ENCODE measurements at places on chromosomes 6 and 20.

DNA sequence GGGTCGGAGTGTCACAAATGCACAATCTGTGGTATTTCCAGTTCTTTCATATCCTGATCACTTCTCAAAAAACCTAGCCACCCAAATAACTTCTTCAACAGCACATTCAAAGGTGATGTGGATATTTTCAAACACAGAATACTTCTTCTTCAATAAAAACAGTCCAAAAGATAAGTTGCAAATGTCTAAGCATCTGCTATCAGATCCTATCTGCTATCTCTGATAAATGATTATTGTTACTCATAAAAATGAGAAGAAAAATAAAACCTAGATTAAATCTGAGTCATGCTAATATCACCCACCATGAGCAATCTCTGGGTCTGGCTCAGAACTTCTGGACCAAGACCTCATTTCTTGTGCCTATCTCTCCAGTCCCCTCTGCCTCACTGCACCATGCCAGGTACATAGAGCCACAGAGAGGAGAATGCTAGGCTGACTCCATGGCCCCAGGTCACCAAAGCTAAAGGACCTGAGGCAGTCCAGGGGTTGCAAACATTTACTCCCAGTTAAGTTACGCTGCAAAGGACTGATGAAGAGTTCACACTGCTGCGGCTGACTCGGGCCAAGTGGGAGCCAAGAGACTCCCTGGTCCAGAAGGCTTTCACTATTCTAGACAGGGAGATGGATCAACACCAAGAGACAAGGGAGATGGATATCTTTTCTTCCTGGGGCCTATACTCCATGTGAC, 101.4 kb downstream of the KIF13A start:
- no peaks in the 10 kb centered on the region for H3K36me3 ChIP-seq
- DNase-seq: no peak
- H3K27ac ChIP-seq: no peak overlapping the region

DNA sequence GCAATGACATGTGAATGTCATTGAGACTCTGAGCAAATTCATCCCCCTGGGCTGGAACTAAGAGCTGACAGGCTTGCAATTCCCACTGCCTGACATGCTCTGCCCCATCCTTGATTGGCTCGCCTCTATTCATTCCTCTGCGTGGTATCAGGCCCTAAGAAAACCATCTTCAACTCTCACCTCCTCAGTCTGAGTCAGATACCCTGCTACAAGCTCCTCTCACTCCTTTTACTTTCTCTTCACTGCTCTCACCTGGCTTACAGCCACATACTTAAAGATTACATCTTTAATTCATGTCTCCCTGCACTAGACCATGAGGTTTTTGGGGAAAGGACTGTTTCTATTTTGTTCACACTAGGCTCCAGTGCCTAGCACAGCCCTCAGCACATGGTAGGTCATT, 131.6 kb downstream of the KIF6 start:
- peak; percentile 40 for DNase-seq
- H3K27ac ChIP-seq: no peak overlapping the region
- H3K4me3 ChIP-seq: no peak overlapping the region
- no peaks in the 10 kb centered on the region for H3K4me1 ChIP-seq

GRCh38 chr20:61464307-61465303, 212.5 kb downstream of the CDH4 start:
- peaks cover 17% of the 10 kb centered on the region for H3K4me1 ChIP-seq
- H3K27ac ChIP-seq: no peak overlapping the region
- no peaks in the 10 kb centered on the region for H3K27me3 ChIP-seq
- peak; percentile 33 for DNase-seq
- no peak overlapping the region for H3K4me3 ChIP-seq
- H3K36me3 ChIP-seq: no peaks in the 10 kb centered on the region

- DNase-seq: no peak
- no peaks in the 10 kb centered on the region for H3K27me3 ChIP-seq
- no peak overlapping the region for H3K4me3 ChIP-seq
- peaks cover 26% of the 10 kb centered on the region for H3K36me3 ChIP-seq
- H3K27ac ChIP-seq: no peak overlapping the region
Observed at GRCh38 chr6:87675004-87675681, 26.9 kb downstream of the AKIRIN2 start.

DNA sequence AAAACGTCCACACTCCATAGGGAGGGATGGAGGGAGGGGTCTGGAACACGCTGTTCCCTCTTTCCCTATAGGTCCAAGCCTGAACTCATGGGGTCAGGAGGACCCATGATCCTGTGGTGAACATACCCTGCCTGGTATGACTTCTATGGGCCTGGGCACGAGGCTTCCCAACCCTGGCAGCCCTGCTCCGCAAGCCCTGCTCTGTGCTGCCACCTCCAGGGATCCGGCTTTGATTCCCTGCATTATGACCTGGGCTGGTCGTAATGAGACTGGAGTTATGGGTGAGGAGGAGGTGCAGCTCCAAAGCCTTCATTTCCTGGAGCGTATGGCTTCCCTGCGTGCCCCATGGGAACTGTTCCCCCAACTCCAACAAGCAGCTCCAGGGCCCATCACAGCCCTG, 54.9 kb downstream of the CDH22 start:
- DNase-seq: no peak
- H3K27me3 ChIP-seq: peaks cover 46% of the 10 kb centered on the region
- H3K4me1 ChIP-seq: peaks cover 11% of the 10 kb centered on the region
- H3K4me3 ChIP-seq: no peak overlapping the region
- H3K27ac ChIP-seq: no peak overlapping the region
- H3K36me3 ChIP-seq: no peaks in the 10 kb centered on the region

DNA sequence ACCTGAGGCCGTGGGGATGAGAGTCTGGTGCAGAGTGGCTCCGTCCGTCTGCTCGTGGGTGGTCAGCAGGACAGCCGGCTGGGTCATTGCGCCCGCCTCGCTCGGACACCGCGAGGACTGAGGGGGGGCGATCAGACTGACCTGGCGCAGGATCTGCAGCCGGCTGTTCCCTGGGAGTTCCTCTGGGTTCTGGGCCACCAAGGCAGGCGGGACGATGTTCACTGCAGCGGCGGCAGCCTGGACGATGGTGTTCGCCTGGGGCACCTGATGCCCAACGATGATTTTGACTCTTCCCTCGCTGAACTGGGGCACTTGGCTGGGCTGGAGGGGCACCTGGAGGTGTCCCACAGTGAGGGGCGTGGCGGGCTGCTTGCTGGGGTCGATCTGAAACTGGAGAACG, 39.2 kb downstream of the ZFP64 start:
- H3K4me1 ChIP-seq: no peaks in the 10 kb centered on the region
- no peak for DNase-seq
- peaks cover 19% of the 10 kb centered on the region for H3K36me3 ChIP-seq
- H3K4me3 ChIP-seq: no peak overlapping the region
- no peak overlapping the region for H3K27ac ChIP-seq

- DNase-seq: no peak
- H3K27me3 ChIP-seq: no peaks in the 10 kb centered on the region
- H3K4me3 ChIP-seq: no peak overlapping the region
- no peaks in the 10 kb centered on the region for H3K36me3 ChIP-seq
Observed at GRCh38 chr6:19317431-19317986, 519.7 kb upstream of the ID4 start.

DNA sequence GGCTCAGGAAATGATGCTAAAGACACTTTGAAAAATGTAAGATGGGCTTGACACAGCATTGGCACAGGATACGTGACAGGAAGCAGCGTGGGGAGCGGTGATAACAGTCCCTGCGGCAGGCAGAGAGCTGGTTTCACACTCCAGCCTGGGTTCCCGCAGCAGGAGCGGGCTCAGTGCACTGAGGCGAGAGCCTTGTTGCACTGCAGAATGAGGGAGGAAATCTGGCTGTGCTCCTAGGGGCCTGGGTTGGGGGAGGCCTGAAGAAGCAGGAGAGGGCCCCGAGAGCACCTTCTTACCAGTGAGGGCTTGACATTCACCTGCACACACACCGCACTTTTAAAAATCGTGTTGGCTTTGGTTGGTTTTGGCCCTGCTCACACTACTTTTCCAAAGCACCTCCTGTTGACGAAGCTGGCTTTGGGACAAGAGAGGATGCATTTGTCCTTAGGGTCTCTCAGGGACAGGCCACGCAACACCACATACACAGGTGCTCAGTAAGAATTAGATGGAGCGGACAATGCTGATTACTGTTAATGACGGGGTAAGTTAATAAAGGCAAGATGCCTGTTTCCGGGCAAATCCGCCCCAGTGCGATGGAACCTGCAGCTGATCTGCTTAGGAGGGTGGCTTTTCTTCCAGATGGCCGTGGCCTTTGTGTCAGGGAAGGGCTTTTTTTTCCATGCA, 49.4 kb upstream of the ARMC2 start:
- H3K36me3 ChIP-seq: no peaks in the 10 kb centered on the region
- peaks cover 19% of the 10 kb centered on the region for H3K4me1 ChIP-seq
- no peak for DNase-seq
- no peak overlapping the region for H3K27ac ChIP-seq
- no peaks in the 10 kb centered on the region for H3K27me3 ChIP-seq
- no peak overlapping the region for H3K4me3 ChIP-seq

- H3K4me1 ChIP-seq: peaks cover 9% of the 10 kb centered on the region
- H3K27ac ChIP-seq: no peak overlapping the region
- H3K27me3 ChIP-seq: no peaks in the 10 kb centered on the region
- no peaks in the 10 kb centered on the region for H3K36me3 ChIP-seq
- DNase-seq: no peak
Observed at GRCh38 chr20:43983904-43984361, 69.3 kb downstream of the TOX2 start.

GRCh38 chr20:3800256-3800877, 4.3 kb downstream of the CDC25B start:
- H3K4me1 ChIP-seq: peaks cover 57% of the 10 kb centered on the region
- H3K27ac ChIP-seq: no peak overlapping the region
- H3K27me3 ChIP-seq: no peaks in the 10 kb centered on the region
- H3K36me3 ChIP-seq: peaks cover 61% of the 10 kb centered on the region
- DNase-seq: no peak

GRCh38 chr6:130207979-130208649, 14.6 kb downstream of the SAMD3 start:
- H3K4me1 ChIP-seq: no peaks in the 10 kb centered on the region
- H3K4me3 ChIP-seq: no peak overlapping the region
- no peak overlapping the region for H3K27ac ChIP-seq
- no peak for DNase-seq
- no peaks in the 10 kb centered on the region for H3K36me3 ChIP-seq

GRCh38 chr20:37841971-37842370, 61.0 kb upstream of the VSTM2L start:
- peak; percentile 32 for DNase-seq
- H3K4me1 ChIP-seq: peaks cover 13% of the 10 kb centered on the region
- H3K27me3 ChIP-seq: no peaks in the 10 kb centered on the region
- H3K4me3 ChIP-seq: no peak overlapping the region
- H3K27ac ChIP-seq: no peak overlapping the region
- no peaks in the 10 kb centered on the region for H3K36me3 ChIP-seq

DNA sequence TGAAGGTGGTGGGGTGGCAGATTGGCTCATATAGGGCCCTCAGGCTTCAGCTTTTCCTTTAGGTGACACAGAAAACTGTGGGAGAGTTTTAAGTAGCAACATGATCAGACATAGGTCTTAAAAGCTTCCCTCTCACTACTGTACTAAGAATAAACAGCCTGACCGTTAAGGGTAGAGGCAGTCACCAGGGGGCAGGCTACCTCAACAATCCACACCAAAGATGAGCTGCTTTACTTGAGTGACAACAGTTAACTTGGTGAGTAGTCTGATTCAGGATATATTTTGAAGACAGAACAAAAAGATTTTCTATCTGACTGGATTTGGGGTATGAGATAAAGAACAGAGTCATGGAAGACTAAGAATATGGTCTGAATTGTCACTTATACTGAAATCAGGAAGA, 193.1 kb upstream of the SHLD1 start:
- H3K27me3 ChIP-seq: no peaks in the 10 kb centered on the region
- H3K27ac ChIP-seq: no peak overlapping the region
- peaks cover 29% of the 10 kb centered on the region for H3K36me3 ChIP-seq
- DNase-seq: no peak
- H3K4me3 ChIP-seq: no peak overlapping the region

- H3K27me3 ChIP-seq: no peaks in the 10 kb centered on the region
- no peak overlapping the region for H3K27ac ChIP-seq
- no peak for DNase-seq
- no peaks in the 10 kb centered on the region for H3K36me3 ChIP-seq
- H3K4me1 ChIP-seq: peaks cover 15% of the 10 kb centered on the region
Observed at GRCh38 chr20:50645253-50646068, 45.9 kb downstream of the RIPOR3 start.

DNA sequence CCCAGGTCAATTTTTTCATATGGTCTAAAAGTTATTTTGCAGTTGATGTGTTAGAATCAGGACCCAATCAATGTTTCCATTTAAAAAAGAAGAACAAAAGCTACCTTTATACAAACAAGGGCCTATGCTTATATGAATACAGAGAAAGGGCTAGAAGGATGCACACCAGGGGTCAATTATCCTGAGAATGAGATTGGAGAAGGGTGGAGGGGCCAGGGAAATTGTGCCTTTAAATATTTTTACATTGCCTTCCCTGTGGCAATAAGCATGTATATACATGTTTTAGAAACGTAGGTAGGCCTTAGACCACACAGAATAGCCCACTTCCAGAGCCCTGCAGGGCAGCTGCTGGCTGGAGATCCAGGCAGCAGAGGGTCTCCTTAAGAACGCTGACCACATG, 12.7 kb downstream of the EXOC2 start:
- no peaks in the 10 kb centered on the region for H3K36me3 ChIP-seq
- peaks cover 8% of the 10 kb centered on the region for H3K4me1 ChIP-seq
- H3K27ac ChIP-seq: no peak overlapping the region
- H3K4me3 ChIP-seq: no peak overlapping the region
- no peaks in the 10 kb centered on the region for H3K27me3 ChIP-seq
- DNase-seq: no peak

DNA sequence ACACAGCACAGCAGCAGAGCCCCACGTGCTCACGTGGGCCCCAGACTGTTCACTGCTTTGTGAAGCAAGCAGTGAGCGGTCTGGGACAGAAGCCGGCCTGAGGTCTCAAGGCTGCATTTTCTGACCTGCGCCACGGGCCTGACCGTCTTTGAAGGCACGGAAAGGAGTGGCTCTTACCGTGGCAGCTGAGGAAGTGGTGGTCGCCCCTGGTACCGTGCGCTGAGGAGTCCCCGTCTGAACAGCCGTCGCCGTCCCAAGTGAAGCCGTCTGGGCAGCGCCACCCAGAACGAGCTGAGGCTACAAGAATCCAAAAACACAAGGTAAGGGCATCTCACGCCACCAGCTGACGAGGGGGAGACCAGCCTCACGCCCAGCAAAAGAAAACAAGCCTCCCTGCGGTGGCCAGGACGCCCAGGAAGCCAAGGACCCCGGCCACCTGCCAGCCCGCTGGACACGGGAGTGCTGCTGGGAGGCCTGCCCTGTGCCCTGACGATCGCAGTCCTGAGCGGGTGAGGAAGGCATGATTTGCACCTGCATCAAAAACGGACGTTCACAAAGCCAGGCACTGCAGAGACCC, 55.7 kb downstream of the TAF4 start:
- H3K27ac ChIP-seq: no peak overlapping the region
- H3K4me1 ChIP-seq: peaks cover 6% of the 10 kb centered on the region
- H3K36me3 ChIP-seq: peaks cover 86% of the 10 kb centered on the region
- no peak overlapping the region for H3K4me3 ChIP-seq
- no peak for DNase-seq

- no peaks in the 10 kb centered on the region for H3K36me3 ChIP-seq
- no peaks in the 10 kb centered on the region for H3K27me3 ChIP-seq
- H3K4me1 ChIP-seq: no peaks in the 10 kb centered on the region
- H3K4me3 ChIP-seq: no peak overlapping the region
- no peak for DNase-seq
- no peak overlapping the region for H3K27ac ChIP-seq
Observed at GRCh38 chr20:8756410-8756809, 312.5 kb upstream of the PLCB4 start.
